Substantia nigra (tissue), 51 donors: ENCODE measurements at places on chromosomes 11 and 22.

DNA sequence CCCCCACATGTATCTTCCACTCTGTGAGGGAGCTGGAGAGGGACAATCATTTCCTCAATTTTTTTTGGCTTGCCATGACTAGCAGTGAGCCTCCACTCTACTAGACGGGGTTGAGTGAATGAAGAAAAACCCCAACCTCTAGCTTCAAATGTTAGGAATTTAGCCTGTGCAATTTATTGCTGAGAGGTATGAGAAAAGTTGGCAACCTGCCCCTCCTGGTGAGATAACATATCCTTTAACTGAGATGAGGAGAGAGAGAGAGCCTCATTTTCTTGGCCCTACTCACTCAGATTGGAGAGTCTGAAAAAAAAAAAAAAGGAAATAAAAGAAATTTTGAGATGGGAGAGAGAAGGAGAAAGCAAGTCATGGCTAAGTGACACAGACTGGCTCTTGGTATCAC is 218.2 kb upstream of the CARD18 start:
- no peak for DNase-seq

DNA sequence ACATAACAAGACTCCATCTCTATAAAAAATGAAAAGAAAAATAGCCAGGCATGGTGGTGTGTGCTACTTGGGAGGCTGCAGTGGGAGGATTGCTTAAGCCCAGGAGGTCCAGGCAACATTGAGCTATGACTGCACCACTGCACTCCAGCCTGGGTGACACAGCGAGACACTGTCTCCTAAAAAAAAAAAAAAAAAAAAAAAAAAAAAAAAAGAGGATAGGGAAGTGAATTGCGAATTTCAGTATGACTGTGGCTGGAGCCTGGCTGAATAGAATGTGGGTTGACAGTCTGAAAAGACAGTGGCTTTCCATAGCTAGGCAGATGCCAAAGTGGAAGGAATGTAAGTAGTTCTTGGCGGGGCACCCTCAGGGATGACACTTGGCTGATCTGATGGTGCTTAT is 6.4 kb upstream of the LDHAL6A start:
- no peak for DNase-seq

- DNase-seq = no peak
Observed at GRCh38 chr11:129368889-129369672, 6.6 kb upstream of the BARX2 start.

GRCh38 chr11:33658195-33658900 is 42.3 kb downstream of the C11orf91 start:
- DNase-seq = no peak

DNA sequence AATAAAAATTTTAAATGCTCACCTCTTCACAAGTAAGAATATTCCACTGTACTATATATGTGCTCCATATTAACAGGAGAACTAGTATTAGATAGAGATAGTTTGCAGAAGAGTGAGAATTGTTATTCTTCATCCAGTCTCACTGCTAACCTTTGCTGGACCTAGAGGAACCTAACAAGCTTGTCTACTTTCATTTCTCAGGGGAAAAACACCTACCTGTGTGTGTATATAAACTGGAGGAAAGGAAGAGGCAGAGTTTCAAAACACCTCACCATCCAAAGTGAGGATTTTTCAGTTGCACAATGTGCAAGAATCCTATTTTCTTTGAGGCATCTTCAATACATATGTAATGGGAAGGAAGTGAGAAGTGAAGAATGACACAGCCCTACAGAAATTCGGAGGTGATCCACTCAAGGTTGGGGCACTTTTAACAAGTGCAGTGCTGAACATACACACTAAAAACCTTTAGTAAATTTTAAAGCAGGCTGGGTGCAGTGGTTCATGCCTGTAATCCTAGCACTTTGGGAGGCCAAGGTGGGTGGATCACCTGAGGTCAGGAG is 52.4 kb downstream of the SYTL2 start:
- no peak for DNase-seq
